EL (cell line): ENCODE measurements at places on chromosomes 16 and 17.

DNA sequence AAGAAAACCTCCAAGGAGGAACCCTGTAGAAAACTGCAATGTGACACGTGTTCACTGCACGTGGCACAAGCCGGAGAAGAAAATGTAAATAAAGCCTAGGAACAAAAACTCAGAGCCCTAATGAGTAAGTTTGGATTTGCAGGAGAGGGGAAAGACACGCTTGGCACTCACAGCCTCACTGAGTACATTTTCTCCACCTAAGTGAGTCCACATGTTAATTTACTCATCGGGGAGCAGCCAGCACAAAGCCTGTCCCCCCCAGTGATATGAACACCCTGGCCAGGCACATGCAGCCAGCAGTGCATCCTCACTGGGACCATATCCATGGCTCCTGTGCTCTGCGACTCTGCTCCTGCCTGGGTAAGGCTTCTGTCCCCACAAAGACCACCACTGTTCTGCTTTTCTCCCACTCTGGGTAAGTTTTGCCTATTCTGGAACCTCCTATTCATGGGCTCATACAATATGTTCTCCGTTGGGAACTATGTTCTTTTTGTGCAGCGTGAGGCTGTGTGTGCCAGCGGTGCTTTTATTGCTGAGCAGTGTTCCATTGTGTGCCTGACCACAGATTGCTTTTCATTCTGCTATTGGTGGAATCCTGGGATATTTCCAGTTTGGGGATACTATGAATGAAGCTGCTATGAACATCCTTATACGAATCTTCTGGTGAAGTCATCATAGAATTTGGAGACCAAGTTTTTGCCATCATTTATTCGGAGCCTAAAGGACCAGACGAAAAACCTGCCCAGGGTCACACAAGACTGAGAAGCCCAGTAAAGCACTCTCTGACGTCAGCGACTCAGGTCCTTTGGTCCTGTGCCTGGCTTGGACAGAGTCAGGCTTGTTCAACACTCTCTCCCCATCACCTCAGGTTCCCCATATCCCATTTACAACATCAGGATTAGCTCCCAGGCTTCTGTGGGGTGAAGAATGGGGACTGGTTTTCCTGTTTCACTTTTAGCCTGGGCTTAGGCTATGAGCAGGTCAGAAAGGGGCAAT is 53.3 kb downstream of the RNF112 start:
- no peak for DNase-seq

DNA sequence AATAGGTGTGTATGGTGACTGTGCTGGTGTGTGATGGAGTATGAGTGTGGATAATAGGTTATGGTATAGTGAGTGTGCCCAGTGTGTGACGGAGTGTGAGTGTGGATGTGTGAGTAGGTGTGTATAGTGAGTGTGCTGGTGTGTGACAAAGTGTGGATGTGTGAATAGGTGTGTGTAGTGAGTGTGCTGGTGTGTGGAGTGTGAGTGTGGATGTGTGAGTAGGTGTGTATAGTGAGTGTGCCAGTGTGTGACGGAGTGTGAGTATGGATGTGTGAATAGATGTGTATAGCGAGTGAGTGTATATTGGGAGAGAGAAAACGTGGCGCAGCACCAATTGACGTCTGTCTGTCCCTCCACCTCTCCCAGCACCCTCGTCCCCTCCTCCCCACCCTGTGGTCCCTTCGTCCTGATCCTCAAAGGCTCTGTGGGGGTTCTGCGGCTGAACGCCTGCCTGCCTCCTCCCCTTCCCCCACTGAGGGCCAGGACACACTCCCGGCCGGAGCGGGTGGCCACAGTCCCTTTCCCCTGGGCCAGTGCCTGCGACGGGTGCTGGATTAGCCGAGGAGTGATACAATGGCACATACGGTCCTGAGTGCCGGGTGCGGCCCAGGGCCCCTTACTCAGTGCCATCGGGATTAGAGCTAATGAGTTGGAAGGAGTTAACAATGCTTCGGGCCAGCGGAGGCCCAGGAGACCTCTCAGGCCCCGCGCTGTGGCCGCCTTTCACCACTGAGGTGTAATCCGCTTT is 160.0 kb downstream of the MRM1 start:
- DNase-seq, result no peak

GRCh38 chr16:69610356-69610755 is 44.6 kb downstream of the NFAT5 start:
- DNase-seq, result peak; percentile 62

DNA sequence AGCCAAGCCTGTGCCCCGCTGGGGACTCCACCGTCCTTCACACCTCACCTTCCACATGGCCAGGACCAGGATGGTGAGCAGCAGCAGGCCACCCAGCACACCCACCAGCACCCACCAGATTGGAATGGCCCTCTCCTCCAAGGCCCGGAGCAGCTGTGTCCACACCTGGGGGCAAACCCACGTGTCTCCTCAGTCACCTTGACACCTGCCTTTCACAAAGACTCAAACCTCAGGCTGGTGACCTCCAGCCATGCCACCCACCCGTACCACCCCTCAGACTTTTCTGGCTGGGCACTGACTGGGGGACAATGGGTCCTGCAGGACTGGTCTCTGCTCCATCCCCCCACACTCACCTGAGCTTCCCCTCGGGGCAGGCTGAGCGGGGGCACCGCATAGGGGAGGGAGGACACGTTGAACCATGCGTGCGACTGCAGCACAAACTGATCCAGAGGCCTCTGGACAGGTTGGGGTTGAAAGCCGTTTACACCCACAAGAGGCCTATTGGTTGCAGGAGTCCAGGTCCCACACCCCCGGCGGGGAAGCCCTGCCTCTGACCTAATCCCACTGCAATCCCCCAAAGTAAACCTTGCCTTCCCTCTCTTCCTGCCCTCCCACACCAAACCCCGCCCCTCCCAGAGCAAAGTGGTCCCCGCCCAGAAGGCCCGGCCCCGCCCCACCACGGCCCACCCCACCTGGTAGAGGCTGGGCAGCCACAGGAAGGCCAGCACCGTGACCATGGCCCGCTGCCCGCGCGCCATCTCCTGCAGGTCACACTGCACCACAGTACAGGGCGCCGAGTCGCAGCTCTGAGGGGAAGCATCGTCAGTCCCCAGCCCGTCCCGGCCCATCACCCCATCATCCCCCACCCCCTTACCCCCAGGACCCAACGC is 10.9 kb upstream of the FAM171A2 start:
- no peak for DNase-seq

- no peak for DNase-seq
These were observed 29.9 kb downstream of the CFAP20 start for GRCh38 chr16:58099097-58099955.

GRCh38 chr16:24728891-24729242 is 584 bp upstream of the TNRC6A start:
- DNase-seq, result no peak

DNA sequence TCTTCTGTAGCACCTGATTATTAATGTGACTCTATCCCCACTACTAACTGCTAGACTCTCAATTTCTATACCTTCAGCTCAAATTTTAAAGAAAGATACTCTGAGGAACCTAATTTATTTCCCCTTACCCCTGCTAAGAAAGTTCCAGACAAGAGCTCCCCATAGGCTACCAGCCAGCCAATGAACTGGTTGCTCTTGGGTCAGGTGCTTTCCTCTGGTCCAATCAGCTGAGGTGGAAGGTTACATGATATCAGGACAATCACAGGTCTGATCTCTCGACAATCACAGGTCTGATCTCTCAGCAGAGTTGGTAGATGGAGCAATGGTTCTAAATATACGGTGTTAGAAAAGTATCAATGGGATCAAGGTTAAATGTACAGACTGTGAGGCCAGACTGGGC is 86.8 kb downstream of the AXIN2 start:
- no peak for DNase-seq

- DNase-seq, result no peak
These were observed 21.3 kb upstream of the UBE2I start for GRCh38 chr16:1287982-1288670.

DNA sequence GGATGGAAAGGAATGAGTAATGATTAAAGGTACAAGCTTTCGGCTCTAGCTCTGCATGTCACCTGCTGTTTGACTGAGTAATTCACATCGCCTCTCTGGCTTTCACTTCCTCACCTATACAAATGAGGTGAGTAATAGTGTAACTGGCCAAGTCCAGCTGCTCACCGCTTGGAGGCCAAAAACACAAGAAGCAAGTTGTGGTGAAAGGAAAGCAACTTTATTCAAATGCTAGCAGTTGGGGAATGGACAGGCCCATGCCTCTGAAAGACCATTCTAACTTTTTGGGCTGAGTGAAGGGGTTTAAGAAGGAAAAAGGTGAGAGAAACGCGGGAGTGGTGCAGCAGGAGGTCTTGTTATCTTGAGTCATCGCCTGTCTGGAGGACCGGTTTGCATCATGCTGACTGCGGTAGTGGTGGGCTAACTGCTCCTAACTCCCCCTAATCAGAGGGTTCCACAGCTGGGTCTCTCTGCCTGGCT is 45.7 kb upstream of the CSNK2A2 start:
- no peak for DNase-seq
